ENCODE measurements at places on chromosomes 1 and 21. TPM values are rescaled to one million over a fixed set of nuclear protein-coding genes. Genes with fewer than 3 reads are reported as not detected.

The LYPD8 gene
- not detected for total RNA-seq

The SLC25A24 gene
- 15.4 TPM for total RNA-seq

The MFSD2A gene
- total RNA-seq, result 12.8 TPM

DNA sequence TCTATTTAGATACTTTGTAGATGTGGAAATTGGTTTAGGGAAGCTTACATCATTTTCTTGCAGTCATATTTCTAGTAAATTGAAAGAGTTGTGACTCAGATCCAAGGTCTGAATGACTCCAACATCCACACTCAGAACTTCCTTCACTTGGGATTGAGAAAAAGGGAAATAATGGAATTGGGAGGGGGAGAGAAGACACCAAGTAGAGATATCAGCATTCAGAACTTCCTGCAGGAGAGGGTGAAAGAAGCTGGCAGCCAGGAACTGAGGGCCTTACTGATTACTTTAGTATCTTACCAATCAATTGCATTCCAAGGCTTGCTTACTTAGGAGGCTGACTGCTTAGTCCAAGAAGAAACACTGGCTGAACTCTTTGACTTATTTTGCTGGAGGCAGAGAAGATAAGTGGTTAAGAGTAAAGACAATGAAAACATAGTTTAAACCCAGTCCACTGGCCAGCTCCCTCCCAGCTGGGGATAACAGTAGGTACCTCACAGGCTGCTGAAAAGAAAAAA, 21.7 kb downstream of the APP start:
- no peak for DNase-seq

- no peak for DNase-seq
These were observed 290.1 kb downstream of the PLPP3 start for GRCh38 chr1:56289260-56289659.

DNA sequence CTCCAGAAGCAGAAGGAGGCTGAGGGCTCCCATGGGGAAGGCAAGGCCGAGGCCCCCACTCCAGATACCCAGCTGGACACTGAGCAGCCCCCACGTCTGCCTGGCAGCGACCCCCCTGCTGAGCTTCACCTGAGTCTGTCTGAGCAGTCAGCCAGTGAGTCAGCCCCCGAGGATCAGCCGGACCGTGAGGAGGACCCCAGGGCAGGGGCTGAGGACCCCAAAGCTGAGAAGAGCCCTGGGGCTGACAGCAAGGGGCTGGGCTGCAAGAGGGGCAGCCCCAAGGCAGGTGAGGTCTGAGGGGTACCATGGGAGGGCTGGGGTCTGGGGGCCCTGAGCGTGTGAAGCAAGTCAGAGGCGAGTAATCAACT, 21.3 kb downstream of the DMBX1 start:
- DNase-seq, result no peak

DNA sequence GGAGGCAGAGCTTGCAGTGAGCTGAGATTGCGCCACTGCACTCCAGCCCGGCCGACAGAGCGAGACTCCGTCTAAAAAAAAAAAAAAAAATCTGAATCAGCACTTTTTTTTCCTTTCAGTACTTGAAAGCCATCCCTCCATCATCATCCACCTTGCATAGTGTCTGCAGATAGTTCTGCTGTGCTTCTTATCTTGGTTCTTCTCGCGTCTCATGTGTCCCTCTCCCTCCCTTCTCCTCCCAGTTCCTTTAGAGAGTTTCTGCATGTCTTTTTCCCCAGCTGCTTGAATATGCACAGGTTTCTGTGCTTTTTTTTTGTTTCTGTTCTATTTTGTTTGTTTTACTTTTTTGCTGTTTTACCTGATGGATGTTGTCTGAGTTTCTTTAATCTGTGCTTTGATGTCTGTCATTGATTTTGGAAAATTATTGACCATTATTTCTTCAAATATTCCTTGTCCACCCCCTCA, 3.9 kb upstream of the COL18A1 start:
- DNase-seq, result no peak

- no peak for DNase-seq
These were observed 904 bp upstream of the FHL3 start for GRCh38 chr1:38006008-38006828.

DNA sequence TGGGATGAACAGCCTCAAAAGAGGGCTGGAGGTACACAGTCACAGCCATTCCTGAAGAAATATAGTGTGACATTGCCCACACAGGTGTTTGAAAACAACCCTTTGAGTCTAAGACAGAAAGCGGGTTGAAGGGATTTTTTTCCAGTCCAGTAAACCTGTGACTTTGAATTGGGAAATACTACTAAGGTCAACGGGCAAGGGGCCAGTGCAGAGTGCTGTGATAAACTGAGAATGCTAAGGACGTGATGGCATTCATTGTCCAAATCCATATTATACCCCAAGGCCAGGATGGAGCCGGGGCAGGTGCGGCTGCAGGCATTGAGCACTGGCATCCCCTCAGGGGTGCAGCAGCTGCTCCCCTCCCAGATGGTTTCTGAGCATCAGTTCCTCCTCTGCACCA, 36.6 kb downstream of the KIAA0040 start:
- DNase-seq, result no peak
